Activated naive CD4-positive, alpha-beta T cell (primary cell): ENCODE measurements at places on chromosomes 3 and 15.

- DNase-seq, result no peak
Observed at GRCh38 chr3:8371085-8371551, 130.5 kb upstream of the LMCD1 start.

- DNase-seq, result no peak
Observed at GRCh38 chr3:177713928-177714900, 516.9 kb upstream of the TBL1XR1 start.

DNA sequence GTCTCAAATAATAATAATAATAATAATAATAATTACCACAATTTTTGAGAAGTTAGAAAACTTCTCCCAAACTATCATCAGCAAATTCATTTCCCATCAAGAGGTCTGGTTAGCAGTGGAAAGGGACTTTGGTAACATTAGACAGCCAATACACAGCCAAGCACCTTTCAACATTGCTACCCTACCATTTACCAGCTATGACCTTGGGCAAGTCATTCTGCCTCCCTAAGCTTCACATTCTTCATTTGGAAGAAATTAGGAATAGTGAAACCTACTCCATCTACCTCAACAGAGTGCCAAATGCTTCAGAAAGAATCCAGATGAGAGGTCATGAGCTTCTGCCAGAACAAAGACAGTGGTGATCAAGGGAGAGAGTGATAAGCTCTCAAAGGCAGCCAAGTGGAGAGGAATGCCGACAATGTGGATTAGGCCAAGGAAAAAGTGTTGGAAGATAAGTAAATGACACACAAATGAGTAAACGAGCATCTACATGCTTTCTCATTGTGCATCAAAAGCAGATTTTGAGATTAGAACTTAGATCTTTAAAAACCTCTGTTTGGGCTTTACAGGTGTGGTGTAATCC is 42.9 kb upstream of the LPP start:
- no peak for DNase-seq

- DNase-seq, result no peak
Observed at GRCh38 chr3:79012946-79013362, 754.8 kb downstream of the ROBO1 start.

GRCh38 chr15:90618330-90619125 is 88.8 kb downstream of the CRTC3 start:
- no peak for DNase-seq

- no peak for DNase-seq
Observed at GRCh38 chr3:99952306-99952705, 134.6 kb downstream of the CMSS1 start.
